ENCODE measurements at places on chromosomes 2 and 18.

GRCh38 chr2:50727636-50728339, 304.1 kb downstream of the NRXN1 start:
- DNase-seq, result no peak

- no peak for DNase-seq
Measured at GRCh38 chr2:88668862-88669261, 22.6 kb upstream of the RPIA start.

- no peak for DNase-seq
Measured at GRCh38 chr2:131044075-131044756, 49.0 kb downstream of the FAM168B start.

- no peak for DNase-seq
Measured at GRCh38 chr2:239309398-239310245, 91.2 kb downstream of the HDAC4 start.

- DNase-seq, result peak; percentile 25
Measured at GRCh38 chr2:201452058-201452921, 750 bp downstream of the STRADB start.

All from suppressor macrophage treated with lipopolysaccharide for 1 hour (primary cell).